ENCODE measurements at places on chromosomes 7 and 10. TPM values are rescaled to one million over a fixed set of nuclear protein-coding genes. Genes with fewer than 3 reads are reported as not detected.

PITRM1 gene
- total RNA-seq: 75.5 TPM

NPFFR1 gene
- not detected for total RNA-seq

TSPAN12 gene
- total RNA-seq: 2.0 TPM

SORCS3 gene
- total RNA-seq: not detected

ANKRD1 gene
- 10.9 TPM for total RNA-seq
